ENCODE measurements at places on chromosomes 5 and 9. TPM values are rescaled to one million over a fixed set of nuclear protein-coding genes. Genes with fewer than 3 reads are reported as not detected.

Gene CDHR2
- total RNA-seq: 0.60 TPM

Gene INSL4
- not detected for total RNA-seq

Gene PCDHGA2
- total RNA-seq: 0.95 TPM

Gene PCDHGB1
- 1.8 TPM for total RNA-seq

Gene RGP1
- total RNA-seq: 30.4 TPM

Gene PRPF4
- total RNA-seq: 20.6 TPM

Gene C5orf47
- total RNA-seq: not detected

Gene COMMD10
- 23.4 TPM for total RNA-seq
